ENCODE measurements at places on chromosomes 7 and 10. TPM values are rescaled to one million over a fixed set of nuclear protein-coding genes. Genes with fewer than 3 reads are reported as not detected.

TAS2R41 gene
- not detected for total RNA-seq

DNA sequence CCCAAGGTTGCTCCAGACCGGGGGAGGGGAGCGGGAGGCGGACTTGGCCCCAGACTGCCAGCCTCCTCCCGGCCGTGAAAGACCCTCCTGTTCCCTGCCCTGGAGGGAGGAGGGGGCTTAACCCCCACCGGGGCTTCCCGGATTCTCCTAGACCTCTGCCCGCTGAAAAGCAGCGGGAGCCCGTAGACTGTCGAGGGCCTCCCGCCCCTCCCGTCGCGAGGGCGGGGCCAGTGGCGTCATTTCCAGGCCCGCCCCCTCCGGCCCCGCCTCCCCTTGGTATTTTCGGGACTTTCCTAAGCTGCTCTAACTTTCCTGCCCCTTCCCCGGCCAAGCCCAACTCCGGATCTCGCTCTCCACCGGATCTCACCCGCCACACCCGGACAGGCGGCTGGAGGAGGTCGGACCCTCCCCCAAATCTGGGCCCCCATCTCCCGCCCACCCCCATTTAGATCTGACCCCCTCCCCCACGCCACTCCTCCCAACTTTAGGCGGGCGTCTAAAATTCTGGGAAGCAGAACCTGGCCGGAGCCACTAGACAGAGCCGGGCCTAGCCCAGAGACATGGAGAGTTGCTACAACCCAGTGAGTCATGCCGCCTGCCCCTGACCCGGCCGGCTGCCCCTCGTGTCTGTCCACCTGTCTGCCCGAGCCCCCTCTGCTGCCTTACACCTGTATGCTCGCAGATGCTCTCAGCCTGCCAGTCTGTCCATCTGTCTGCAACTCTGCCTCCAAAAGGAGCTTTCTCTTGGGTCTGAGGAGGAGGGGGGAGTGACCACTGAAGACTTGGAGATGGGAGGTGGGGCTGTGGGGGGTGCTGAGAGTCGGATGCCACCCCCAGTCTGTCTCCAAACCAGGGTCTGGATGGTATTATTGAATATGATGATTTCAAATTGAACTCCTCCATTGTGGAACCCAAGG, at the start of gene NFKB2:
Gene NFKB2, plus strand, starts transcription at position 306 of the 917 bp plus-strand sequence. Its CDS starts 255 bp downstream, at position 561.
- DNase-seq = peak; percentile 92

GRCh38 chr10:97196223-97197029, 10.7 kb upstream of the SLIT1 start:
- peak; percentile 64 for DNase-seq

DNA sequence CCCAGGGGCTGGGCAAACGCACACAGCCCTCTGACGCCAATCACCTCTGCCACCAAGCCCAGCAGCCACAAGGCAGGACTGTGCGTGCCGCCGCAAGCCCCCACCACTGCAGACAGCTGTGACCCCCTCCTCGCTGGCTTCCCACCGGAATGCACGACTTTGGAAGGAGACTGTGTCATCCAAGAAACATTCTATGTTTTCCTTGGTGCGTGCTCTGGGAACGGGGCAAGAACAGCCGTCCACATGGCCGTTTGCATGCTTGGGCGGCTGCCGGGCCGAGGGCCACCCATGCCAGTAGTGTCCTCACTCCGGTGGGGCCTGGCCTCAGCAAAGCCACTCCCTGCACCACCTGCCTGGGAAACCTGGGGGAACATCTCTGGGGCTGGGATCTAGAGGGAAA, 17.6 kb upstream of the ELN start:
- no peak for DNase-seq

NACAD gene
- 1.3 TPM for total RNA-seq

DNA sequence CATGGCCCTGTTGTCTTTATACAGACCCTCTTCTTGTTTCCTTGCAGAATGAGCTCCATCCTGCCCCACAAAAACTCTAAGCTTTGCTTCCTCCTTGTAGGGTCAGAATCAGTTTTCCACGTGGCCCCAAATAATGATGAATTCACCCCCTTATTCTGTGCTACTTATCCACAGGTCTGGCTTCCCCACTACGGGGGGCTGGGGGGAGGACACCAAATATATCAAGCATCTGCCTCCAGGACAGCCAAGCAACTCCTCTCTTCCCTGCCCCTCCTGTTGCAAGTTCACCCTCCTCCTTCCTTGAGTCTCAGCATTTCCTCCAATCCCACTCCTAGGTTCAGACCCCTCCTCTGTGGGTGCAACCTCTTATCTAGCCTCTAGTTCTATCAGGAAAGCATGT, 743.3 kb downstream of the GRID1 start:
- no peak for DNase-seq

- no peak for DNase-seq
These were observed 192.5 kb downstream of the EBF3 start for GRCh38 chr10:129771576-129771975.

PNLIPRP3 gene
- total RNA-seq = not detected

DNA sequence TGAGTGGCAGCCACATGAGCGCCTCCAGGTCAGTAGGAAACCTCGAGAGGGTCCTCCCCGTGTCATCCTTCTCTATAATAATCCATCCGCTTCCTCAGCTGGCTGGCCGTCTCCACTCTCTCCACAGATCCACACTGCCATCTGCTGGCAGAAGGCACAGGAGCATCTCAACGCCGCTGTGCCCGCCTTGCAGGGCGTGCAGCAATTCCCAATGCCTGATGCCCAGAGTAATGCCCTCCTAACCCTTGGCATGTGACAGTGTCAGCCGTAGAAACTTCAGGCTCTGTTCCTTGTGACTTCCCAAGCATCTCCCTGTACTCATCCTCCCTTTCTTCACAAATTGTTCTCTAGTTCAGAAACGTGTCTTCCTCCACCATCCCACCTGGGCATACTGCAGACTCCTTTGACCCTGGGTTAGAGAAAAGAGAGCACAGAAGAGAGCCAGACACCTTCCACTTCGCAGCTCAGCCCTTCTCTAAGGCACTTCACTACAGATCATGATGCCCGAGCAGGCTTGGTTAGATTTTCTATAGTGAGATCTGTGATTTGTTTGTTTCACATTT, 70.8 kb downstream of the XPNPEP1 start:
- peak; percentile 72 for DNase-seq

CUZD1 gene
- total RNA-seq = 1.8 TPM

POLL gene
- total RNA-seq = 30.9 TPM

TNPO3 gene
- total RNA-seq = 80.5 TPM

GRCh38 chr7:67655168-67655567, 658.5 kb downstream of the TYW1 start:
- DNase-seq = no peak

PRSS37 gene
- total RNA-seq = not detected

GRCh38 chr10:110433740-110434139, 64.0 kb upstream of the DUSP5 start:
- peak; percentile 42 for DNase-seq

ZNF212 gene
- total RNA-seq = 16.6 TPM

GRCh38 chr10:26675873-26676257, 21.6 kb upstream of the PDSS1 start:
- DNase-seq = no peak

- no peak for DNase-seq
These were observed 23.4 kb downstream of the ARHGEF5 start for GRCh38 chr7:144378651-144379050.

DNA sequence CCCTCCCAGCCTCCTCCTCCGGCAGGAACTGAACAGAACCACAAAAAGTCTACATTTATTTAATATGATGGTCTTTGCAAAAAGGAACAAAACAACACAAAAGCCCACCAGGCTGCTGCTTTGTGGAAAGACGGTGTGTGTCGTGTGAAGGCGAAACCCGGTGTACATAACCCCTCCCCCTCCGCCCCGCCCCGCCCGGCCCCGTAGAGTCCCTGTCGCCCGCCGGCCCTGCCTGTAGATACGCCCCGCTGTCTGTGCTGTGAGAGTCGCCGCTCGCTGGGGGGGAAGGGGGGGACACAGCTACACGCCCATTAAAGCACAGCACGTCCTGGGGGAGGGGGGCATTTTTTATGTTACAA, 83.3 kb downstream of the PAX2 start:
- no peak for DNase-seq

GRCh38 chr7:158620418-158620817, 32.8 kb upstream of the PTPRN2 start:
- no peak for DNase-seq

ITPRID1 gene
- total RNA-seq = not detected

CPVL gene
- 1.0 TPM for total RNA-seq

RBM48 gene
- 15.7 TPM for total RNA-seq

SLC26A3 gene
- total RNA-seq = not detected

DNA sequence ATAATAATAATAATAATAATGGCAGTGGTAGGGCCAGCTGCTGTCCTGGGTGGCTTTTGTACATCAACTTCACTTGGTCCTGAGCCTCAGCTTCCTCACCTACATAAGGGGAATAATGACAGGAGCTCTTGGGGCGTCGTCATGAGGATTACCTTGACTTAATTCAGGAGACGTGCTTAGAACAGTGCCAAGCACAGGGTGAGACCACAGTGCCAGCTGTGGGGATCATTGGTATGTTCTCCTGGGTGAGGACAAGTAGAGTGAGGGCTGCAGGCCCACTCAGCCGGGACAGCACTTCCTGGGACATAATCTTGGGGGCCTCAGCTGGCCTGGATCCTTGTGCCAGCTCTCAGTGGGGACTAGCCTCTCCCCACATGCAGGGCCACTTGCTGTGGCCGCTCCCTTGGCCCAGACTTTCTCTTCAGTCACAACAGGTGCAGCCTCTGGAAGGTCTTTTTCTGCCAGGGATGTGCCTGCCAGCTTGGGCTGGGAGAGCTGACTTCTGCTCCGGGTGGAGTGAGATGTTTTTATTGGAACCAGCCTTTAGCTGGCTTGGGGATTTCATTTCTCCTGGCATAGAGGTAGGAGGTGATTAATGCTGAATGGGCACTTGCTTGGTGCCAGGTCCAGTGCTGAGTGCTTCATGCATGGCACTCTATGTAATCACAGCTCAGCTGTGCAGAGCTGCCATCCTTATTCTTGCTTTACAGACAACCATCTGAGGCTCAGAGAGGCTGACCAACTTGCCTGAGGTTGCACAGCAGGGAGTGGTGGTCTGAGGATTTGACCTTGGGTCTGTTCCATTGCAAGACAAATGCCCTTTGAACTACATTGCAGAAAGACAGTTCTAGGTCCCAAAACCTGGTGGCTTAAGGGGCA, 45.3 kb downstream of the TSPAN15 start:
- DNase-seq = no peak

DNA sequence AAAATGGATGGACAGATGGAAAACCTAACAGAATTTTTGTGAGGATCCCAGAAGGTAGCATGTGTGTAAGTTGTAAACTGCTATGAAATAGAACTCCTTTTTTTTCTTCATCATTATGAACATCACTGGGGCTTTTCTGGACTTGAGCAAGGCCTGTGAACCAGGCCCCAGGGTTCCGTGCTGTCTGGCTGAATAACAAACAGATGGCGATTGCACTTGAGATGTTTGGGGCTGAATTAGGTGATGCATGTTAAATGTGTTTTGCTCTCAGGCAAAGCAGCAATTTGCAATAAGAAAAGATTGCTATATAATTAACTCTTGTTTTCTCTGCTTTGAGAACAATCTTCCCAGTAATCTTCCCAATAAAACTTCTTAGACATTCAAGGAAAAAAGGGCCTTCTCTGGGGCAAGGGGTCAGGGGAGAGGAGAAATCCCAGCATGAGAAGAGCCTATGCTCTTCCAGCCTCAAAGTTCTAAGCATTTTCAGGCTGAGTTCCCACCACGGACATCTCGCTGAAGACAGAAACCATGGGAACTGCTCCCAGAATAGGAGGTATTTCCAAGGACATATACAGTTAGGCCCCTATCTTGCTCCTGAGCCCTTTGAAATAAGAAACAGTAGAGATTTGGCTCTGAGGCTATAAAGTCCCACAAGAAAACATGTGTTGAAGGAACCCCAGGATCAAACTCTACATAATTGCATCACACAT, 98.7 kb downstream of the ITIH5 start:
- no peak for DNase-seq
